Psoas muscle (tissue), 8 donors: ENCODE measurements at places on chromosomes 2 and 18. TPM values are rescaled to one million over a fixed set of nuclear protein-coding genes. Genes with fewer than 3 reads are reported as not detected.

DNA sequence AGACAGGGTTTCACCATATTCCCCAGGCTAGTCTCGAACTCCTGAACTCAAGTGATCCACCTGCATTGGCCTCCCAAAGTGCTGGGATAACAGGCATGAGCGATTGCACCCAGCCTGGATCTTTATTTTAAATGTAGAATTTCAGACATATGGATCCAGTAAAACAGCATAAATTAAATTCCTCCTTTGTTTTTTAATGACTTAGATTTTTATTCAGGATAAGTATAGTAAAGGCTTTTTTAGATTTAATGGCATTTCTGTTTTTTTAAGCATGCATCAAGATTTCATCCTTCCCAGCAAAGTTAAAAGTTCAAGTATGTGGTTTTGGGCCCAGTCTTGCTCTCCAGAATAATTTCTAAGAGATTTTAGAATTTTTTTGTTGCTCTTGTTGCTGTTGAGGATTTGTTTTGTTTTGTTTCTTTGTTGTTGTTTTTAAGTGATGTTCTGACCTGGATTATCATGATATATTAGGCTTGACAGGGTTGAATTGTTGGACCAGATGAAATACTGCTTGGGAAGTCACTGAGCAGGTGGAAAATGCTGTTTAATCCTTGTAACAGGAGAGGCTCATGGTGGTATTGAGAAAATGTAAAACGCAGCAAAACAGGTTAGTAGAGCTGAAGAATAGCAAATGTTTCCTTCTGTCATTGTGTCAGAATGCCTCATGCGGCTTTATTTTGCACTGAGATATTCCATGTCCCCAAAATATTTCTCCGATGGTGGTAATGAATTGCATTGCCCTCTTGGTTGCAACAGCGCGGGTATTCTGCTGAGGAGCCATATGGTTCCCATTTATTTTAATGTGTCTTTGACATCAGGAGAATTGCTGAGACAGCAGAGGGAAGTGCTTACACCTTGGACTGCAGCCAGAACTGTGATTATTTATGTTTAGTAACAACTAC, 147.9 kb downstream of the GALNT3 start:
- no peak for DNase-seq

DNA sequence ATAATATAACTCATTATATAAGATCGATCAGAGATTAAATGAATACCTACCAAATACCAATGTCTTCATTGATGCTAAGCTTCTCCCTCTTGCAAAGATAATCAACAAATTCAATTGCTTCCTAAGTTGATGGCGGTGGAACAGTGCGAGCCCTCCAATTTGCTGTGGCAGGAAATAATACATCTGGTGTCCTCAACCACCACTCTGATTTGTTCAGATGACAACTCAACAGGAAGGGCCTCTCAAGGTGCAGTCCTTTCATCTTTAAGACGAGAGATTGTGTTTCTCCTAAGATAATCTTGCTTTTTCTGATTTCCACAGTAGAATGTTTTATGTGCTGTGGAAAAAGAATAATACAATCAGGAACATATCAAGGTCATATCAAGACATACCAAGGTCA, 56.6 kb upstream of the IGFBP2 start:
- no peak for DNase-seq

DNA sequence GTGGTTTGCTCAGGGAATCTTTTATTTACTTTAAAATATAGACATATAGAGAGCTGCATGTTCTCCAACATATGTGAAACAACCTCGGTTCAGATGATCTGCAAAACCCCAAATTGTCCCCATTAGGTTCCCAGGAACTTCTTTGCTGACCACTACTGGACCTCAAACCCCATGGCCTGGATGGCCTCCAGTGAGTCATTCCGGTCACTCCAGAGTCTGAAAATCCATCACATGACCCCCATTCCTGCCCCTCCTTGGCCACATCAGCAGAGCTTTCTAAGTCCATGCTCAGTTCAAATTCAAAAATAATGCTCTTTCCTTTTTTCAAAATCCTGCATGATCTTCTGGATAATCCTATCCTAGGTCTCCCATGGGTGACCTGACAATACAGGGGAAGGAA, 271.0 kb downstream of the TNS1 start:
- no peak for DNase-seq

GRCh38 chr2:12602661-12603060, 114.1 kb upstream of the TRIB2 start:
- DNase-seq, result no peak

GRCh38 chr2:142621287-142621686, 256.2 kb upstream of the KYNU start:
- no peak for DNase-seq

IGFBP5 gene
- 44.9 TPM for polyA plus RNA-seq

UPP2 gene
- not detected for polyA plus RNA-seq
